Heart left ventricle (tissue), 16 donors: ENCODE measurements at places on chromosomes 3 and 15. TPM values are rescaled to one million over a fixed set of nuclear protein-coding genes. Genes with fewer than 3 reads are reported as not detected.

The CPA3 gene
- not detected for total RNA-seq

The P3H2 gene
- total RNA-seq: 3.7 TPM

- no peak overlapping the region for H3K4me3 ChIP-seq
- no peaks in the 10 kb centered on the region for H3K27me3 ChIP-seq
- DNase-seq: no peak
- H3K36me3 ChIP-seq: no peaks in the 10 kb centered on the region
- no peak overlapping the region for H3K27ac ChIP-seq
- H3K4me1 ChIP-seq: peaks cover 18% of the 10 kb centered on the region
These were observed 75.4 kb downstream of the PPM1L start for GRCh38 chr3:160831401-160831800.

GRCh38 chr15:84781495-84781894, 33.1 kb downstream of the ZNF592 start:
- H3K27me3 ChIP-seq: no peaks in the 10 kb centered on the region
- DNase-seq: no peak
- H3K4me3 ChIP-seq: no peak overlapping the region
- H3K27ac ChIP-seq: no peak overlapping the region
- H3K36me3 ChIP-seq: peaks cover 67% of the 10 kb centered on the region

DNA sequence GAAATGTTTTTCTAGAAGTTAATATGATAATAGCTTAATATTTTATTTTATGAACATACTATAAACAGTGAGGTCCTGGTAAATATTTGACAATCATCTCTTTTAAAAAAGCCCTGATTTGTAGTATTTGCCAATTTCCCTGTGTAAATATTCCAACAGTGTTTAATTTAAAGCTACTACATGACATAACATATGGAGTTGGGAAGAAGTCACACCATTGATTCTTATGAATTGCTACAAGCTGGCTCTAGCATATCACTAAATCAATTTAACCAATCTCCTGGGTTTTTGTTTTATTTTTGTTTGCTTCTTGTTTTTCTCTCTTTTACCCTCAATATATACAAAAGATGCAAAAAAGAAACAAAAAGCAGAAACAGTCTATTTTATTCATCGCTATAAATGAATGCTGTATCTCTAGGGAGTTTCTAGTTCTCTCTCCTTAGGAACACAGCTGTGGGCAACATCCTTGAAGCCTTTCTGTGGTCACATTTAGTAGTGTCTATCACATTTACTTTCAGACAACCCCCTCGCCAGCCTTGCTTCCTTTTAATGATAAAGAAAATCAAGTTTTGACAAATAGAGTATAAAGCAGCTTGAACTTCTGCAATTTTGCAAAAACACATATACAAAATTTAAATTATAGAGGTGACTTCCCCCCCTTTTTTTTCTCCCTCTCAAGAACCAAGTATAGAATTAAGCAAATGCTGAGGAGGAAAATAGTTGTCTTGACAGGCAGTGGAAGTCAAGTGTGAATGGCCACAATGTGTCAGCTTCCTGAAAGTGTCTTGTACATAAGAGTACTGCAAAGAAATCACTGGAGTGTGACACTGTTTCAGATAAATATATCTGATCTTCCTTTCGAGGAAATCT, 21.4 kb downstream of the CCR1 start:
- no peak for DNase-seq
- H3K4me3 ChIP-seq: no peak overlapping the region
- H3K36me3 ChIP-seq: no peaks in the 10 kb centered on the region
- H3K27ac ChIP-seq: no peak overlapping the region
- H3K27me3 ChIP-seq: peaks cover 4% of the 10 kb centered on the region
- no peaks in the 10 kb centered on the region for H3K4me1 ChIP-seq

The DNASE1L3 gene
- 3.9 TPM for total RNA-seq

- H3K27ac ChIP-seq: no peak overlapping the region
- H3K4me1 ChIP-seq: no peaks in the 10 kb centered on the region
These were observed 90.2 kb downstream of the NTRK3 start for GRCh38 chr15:88166082-88166993.

DNA sequence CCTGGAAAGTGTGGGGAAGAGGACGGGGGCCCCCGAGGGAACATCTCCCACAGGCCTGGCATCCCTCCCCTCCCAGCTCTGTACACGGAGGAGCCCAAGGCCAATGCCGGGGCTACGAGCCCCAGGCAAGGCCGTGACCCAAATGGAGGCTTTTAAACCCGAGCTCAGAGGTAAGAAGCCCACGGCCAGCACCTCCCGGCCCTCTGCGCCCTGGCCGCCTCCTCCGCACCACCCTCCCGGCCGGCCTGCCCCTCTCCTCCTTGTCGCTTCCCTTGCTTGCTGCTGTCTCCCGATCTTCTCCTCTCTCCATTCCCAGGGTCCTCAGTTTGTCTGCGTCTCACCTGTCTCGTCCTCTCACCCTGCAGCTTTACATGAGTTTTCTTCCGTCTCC, 1.3 kb downstream of the MUC4 start:
- no peaks in the 10 kb centered on the region for H3K36me3 ChIP-seq
- no peak overlapping the region for H3K27ac ChIP-seq
- H3K27me3 ChIP-seq: peaks cover 6% of the 10 kb centered on the region
- no peaks in the 10 kb centered on the region for H3K4me1 ChIP-seq

The ARID3B gene
- total RNA-seq: 2.1 TPM

The DYNLT2B gene
- total RNA-seq: 3.6 TPM

DNA sequence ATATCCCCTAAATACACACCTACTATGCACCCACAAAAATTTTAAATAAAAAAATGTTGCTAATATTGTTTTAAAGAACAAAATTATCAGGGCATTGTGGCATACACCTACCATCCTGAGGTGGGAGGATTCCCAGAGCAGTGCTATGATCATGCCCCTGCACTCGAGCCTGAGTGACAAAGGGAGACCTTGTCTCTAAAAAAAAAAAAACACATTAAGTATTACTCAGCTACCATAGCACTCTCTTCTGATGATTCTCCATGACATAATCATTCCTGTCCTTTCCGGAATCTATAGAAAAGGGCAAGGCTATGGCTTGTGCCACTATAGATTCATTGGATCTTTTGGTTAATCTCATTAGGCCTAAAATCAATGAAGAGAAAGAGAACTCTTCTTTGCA, 77.4 kb downstream of the ACAP2 start:
- H3K27ac ChIP-seq: no peak overlapping the region
- no peak for DNase-seq
- no peaks in the 10 kb centered on the region for H3K27me3 ChIP-seq
- H3K36me3 ChIP-seq: no peaks in the 10 kb centered on the region
- no peaks in the 10 kb centered on the region for H3K4me1 ChIP-seq
